ENCODE measurements at places on chromosomes 13 and 19.

DNA sequence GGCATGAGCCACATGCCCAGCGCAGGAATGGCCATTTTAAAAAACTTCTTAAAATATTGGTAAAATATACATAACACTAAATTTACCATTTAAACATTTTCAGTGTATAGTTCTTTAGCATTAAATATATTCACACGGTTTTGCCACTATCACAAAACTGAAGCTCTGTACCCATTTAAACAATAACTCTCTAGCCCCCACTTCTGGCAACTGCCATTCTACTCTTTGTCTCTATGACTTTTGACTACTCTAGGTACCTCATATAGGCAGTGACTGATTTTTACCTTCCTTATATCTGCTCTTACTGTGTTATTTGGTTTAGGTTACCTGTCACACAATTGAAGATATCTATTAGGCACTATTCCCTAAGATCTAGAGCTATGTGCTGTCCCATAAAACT, 2.3 kb upstream of the KBTBD7 start:
- no peak for DNase-seq

DNA sequence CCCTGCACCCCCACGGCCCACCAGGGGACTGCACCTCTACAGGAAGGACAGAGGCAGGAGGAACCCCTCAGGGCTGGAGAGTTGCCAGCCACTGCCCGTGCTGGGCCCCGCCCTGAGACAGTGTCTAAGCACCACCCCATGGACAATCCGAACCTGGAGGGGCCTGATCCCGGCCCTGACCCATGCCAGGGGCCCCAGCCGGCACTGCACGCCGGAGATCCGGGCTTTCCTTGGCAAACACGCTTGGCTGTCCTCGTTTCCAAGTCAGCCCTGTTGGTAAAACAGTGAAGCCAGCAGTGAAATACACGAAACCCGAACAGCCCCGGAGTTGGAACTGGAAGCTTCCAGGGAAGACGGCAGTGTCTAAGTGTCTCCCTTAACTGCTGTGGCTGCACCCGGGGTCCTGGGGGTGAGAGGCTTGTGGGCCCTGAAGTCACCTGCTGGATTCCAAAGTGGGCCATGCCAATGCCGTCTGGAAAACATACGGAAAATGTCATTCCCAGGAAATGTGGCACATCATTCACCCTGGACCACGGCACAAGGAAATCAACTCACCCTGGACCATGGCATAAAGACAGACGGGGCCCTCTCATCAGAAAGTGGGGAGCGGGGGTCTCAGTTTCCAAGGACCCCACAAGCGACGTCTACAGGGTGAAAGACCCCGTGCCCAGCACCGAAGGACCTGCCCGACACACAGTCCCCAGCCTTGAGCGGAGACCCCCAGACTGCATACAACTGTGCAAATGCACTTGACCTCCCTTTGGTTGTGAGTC, 30.9 kb downstream of the RASA3 start:
- DNase-seq, result no peak

DNA sequence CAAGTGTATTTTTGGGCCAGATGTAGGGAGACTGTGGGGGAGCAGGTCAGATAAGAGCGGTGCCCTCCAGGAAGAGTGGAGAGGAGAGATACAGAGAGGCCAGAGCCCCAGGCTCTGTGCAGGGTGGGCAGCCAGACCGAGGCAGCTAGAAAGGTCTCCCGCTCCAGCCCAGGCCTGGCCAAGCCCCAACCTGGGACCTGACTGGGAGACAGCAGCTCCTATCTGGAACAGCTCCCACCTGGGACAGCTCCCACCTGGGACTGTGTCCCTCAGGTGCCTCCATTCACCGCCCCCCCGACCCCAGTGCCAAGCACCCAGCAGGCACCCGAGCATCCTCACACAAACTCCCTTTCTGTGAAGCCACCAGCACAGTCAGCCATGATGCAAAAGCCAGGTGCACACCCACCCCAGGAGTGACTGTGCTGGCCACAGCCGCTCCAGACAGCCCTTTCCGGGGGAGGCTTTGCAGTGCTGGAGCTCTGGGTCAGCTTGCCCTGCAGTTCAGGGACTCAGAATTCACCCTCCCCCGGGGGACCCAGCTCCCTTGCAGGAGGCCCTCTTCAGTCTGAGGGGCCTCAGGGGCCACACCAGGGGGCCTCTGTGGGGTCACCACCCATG, 2.1 kb upstream of the GRTP1 start:
- DNase-seq, result no peak

DNA sequence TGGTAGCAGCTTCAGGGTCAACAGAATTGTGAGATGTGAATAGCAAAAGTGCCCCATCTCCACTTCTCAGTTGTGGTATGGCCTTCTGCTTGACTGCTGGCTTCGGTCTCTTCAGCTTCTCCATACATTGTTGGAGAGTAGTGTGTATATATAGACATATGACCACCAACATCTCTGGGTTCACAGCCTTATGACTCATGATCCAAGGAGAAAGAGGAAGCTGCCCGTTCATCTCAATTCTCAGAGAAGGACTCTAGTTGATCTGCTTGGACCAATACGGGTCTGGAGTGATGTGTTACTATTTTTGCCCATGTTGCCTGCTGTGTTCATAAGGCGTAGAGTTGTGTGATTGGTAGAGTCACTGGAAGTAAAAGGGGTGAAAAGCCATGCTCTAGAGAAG, 3.6 kb upstream of the COMMD6 start:
- DNase-seq, result no peak

DNA sequence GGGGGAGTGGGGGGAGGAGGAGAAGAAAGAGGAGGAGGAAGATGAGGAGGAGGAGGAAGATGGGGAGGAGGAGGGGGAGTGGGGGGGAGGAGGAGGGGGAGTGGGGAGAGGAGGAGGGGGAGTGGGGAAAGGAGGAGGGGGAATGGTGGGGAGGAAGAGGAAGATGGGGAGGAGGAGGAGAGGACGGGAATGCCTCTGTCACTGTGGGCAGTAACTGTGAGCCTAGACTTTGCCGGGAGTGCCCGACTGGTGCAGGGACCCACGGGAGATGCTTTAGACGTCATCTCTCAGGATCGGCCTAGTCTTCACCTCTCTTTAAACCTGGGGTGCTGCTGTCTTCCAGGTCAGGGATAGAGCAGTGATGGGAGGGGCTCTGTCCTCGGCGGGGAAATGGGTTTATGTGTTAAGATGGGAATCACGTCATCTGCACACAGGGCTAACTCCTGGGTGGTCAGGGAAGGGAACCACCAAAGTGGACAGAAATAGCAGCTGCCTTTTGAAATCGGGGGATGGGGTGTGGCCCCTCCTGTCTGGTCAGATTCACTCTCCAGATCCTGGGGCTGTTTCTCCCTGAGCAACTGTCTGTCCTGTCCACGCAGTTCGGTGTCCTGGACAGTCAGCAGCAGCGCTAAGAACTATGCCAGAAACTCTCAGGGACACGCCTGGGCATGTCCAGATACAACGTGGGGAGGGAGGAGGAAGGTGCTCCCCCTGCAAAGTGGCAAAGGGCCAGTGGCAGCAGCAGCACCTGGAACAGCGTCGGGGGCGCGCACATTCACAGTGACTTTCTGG, 26.9 kb downstream of the GAS6 start:
- peak; percentile 79 for DNase-seq

- DNase-seq, result no peak
Observed at GRCh38 chr13:76129305-76130000, 493.3 kb downstream of the LMO7 start.

DNA sequence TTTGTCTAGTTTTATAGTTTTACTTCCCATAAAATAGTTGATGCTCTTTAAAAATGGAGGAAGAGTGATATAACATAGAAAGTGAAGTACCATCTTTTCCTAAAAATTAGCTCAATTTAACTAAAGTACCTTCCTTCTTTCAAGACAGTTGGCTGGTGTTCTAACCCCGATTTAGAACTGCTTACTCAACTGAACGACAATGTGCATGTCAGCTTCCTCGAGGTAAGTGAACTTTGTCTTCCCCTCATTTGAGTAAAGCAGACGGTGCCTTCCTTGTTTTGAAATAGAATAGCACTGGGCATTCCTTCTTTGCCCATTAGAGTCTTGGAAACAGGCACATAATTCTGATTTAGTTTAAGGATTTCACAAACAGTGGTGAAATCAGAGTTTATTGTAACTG, 1519.2 kb downstream of the EFNB2 start:
- DNase-seq, result no peak

DNA sequence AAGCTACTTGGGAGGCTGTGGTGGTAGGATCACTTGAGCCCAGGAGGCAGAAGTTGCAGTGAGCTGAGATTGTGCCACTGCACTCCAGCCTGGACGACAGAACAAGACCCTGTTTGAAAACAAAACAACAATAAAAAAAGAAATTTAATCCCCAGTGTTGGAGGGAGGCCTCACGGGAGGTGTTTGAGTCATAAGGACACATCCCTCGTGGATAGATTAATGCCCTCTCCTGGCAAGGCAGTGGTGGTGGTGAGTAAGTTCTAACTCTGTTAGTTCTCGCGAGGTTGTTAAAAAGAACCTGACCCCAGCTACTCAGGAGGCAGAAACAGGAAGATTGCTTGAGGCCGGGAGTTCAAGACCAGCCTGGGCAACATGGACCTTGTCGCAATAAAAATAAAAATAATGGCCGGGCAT, 27.6 kb upstream of the SIN3B start:
- DNase-seq, result peak; percentile 38

- DNase-seq, result peak; percentile 32
Observed at GRCh38 chr19:1064661-1065605, 2.0 kb upstream of the ARHGAP45 start.

DNA sequence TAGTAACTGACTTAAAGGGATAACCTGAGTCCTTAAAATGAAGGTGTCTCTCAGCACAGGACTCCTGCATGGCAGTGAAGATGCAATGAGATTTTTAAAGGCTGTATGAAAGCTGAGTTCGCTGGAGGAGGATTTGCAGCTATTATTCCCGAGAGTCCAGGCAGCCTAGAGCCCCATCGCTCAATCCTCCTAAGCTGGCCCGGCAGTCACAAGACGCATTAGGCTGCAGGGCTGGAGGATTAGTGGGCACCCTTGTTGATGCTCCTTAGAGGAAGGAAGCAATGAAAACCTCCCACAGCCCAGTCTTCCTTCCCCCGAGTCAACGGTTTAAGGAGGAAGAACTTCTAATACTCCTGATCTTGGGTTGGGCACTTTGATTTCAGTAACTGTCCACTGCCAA, 239.5 kb downstream of the EFNB2 start:
- DNase-seq, result no peak

DNA sequence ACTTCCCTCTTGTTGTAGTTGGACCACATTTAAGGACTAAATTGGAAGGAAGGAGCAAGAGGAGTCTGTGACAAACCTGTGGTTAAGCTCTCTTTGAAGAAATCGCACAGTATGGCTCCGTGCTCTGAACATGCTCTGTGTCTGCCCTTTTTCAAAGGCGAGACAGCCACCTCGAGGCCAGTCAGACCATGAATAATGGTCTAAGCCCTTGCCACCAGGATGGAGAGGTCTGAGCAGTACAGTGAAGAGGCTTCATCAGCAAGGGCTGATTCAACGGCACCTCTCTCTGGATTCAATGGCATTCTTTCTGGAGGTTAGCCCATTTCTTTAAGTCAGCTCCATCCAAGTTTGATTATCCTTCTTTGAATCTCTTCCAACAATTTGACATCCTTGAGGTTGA, 30.9 kb downstream of the FAM216B start:
- no peak for DNase-seq

GRCh38 chr19:18969931-18970659, 29.1 kb upstream of the HOMER3 start:
- no peak for DNase-seq

DNA sequence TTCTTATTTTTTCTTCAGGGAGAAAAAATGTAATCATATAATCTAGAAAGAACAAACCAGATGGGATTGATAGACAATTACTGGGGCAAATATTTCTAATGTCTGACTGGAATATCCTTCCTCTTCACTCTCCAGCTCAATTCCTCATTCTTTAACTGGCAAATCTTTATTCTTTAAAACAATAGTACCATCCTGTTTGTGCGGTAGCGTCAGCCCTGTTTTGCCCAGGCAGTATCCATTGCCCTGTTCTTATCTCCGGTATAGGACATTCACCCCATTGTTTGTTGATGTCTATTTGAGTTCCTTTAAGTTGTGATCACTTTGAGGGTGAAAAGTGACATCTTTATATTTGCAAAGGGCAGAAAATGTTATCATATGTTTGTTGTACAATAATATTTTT, 185.4 kb downstream of the POSTN start:
- DNase-seq, result no peak

DNA sequence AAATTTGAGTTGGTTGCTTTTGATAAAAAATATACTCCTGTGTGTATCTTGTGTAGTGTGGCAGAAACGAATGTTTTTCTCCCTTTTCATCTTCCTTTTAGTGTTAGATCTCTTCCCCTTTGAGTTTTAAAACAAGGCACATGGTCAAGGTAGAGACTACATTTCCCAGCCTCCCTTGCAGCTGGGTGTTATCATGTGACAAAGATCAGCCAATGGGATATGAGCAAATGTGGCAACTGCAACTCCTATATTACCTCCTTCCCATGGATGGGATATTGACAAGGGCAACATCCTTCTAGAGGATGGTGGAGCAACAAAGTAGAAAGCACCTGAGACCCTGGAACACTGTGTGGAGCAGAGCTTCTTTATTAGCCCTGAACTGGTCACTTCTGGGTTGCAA, 42.4 kb downstream of the ADGRE3 start:
- DNase-seq, result no peak

- no peak for DNase-seq
Observed at GRCh38 chr13:30810261-30810701, 74.9 kb downstream of the ALOX5AP start.

- no peak for DNase-seq
Observed at GRCh38 chr13:51770160-51770559, 33.8 kb downstream of the DHRS12 start.

- no peak for DNase-seq
Observed at GRCh38 chr19:7820588-7820987, 9.4 kb upstream of the EVI5L start.

- DNase-seq, result no peak
Observed at GRCh38 chr13:76892488-76892887, 6.3 kb upstream of the KCTD12 start.

- DNase-seq, result no peak
Observed at GRCh38 chr13:33167491-33167890, 118.1 kb downstream of the STARD13 start.

- no peak for DNase-seq
Observed at GRCh38 chr19:10270180-10270615, 722 bp upstream of the ICAM1 start.

DNA sequence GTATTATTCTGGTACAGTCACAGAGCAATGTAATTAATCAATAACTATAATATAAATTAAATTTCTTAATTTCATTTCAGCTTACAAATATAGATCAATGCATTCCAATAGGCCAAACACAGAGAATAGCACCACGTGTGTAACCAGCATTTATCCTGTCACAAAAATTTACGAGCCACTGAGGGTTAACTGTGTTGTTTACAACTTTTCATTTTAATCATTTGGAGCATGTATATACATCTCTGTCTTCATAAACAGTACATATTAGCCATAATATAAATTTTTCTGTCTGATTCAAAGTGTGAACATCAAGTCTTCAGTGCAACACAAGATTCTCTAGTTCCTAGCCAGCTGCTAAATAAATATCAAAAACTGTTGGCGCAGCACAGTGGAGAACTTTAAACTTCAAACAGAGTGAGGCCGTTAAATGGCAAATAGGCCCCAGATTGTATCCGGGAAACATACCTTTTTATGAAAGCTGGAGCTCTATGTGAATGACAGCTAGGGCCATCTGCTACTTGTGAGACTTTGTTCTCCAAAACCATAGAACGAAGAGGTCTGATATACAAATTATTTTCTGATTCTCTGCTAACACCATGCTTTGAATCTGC, 105.1 kb downstream of the TBC1D4 start:
- no peak for DNase-seq

GRCh38 chr19:30317403-30317802, 54.8 kb upstream of the ZNF536 start:
- no peak for DNase-seq

GRCh38 chr13:29702912-29703351, 107.4 kb upstream of the SLC7A1 start:
- peak; percentile 85 for DNase-seq

GRCh38 chr13:45464687-45465453, at the start of gene COG3:
Gene COG3 (plus strand): TSS chr13:45464939. CDS start chr13:45465037, 98 bp downstream.
- peak; percentile 93 for DNase-seq

Data from GM04504 (cell line).